ENCODE measurements at places on chromosomes 3 and 15.

DNA sequence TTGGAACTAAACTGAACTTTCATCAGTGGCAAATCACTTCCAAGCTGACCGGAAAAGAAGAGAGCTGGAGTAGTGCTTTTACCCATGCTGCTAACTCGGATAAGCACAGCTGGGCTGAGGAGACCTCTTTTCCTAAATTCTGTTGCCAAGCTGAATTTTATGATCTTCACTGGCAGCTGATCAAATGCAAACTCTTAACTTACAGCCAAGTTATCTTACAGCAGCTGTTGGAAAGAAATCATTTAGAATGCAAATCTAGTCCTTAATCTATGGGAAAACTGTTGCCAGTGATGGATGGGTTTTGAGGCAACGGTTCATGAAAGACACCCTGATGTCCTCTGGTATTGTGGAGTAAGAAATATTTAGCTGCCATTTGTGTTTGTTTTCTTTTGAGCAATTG, 216.5 kb downstream of the ZNF385D start:
- DNase-seq: no peak

GRCh38 chr3:127119693-127120464, 73.1 kb upstream of the PRR23E start:
- DNase-seq: no peak

DNA sequence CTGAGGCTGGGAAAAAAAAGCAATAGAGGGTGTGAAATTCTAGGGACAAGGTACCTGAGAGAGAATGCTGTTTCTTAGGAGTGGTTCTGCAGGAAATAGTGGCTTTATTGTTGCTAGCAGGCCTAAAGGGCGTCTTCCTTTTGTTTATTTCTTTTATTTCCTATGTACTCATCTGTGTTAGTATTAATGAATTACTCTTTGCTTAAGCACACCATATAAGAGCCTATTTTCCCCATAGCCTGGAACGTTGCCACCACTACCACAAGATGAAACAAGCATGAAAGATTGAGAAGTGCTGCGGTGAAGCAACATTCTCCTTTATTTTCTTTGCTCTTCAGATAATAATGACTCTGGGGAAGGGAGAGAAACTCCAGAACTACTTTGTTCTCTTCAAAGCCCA, 21.3 kb upstream of the GOLIM4 start:
- no peak for DNase-seq

GRCh38 chr15:85324202-85324601, 56.2 kb upstream of the AKAP13 start:
- DNase-seq: no peak

Data from omental fat pad (tissue), 4 donors.